Stimulated activated CD4-positive, alpha-beta T cell treated with anti-CD3 and anti-CD28 coated beads, Interleukin-1b, Interleukin-23, amount 100 ng/mL, for 48 hours (primary cell): ENCODE measurements at places on chromosomes 7 and 10.

- no peak for DNase-seq
Measured at GRCh38 chr7:28871077-28871476, 87.1 kb downstream of the TRIL start.

GRCh38 chr7:138564365-138564764 lies 104.3 kb downstream of the TRIM24 start:
- no peak for DNase-seq

DNA sequence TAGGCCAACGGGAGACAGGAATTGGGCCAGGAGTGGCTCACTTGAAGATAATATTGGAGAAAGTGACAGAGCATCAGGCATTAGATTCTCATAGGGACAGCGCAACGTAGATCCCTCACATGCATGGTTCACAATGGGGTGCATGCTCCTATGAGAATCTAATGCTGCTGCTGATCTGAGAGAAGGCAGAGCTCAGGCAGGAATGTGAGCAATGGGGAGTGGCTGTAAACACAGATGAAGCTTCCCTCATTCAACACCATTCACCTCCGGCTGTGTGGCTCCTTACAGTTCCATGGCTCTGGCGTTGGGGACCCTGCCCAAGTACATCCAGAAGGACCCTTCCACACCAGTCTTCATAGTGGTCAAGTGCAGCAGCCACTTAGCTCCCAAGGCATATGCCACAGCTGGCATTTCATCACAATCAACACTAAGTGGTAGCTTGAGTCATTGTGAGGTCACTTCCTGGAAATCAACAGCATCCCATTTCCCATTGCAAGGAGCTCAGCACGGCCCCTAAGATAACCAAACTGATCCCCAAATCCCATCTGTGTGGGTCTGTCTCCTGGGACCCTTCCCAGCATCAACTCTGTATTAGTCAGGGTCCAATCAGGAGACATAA lies 174.5 kb downstream of the TPST1 start:
- DNase-seq, result no peak

DNA sequence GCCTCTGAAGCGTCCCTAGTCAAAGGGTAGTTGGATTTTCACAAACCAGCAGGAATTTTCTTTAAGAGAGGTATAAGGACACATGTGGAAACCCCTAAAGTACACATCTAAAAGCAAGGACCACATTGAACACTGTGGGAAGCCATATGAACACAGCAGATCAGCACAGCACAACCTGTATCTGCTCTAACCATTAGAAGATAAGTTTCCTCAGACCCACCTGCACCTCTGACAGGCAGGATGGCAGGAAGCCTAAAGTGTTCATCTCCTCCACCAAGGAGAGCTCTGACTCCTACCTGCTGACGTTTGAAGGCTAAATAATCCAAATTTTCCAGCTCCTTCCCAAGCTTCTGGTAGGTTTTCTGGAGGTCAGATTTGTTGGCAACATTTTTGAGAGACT lies 174.4 kb downstream of the CTNNA3 start:
- no peak for DNase-seq

- no peak for DNase-seq
Measured at GRCh38 chr7:138607216-138608126, 93.7 kb downstream of the SVOPL start.

- no peak for DNase-seq
Measured at GRCh38 chr10:122140461-122140902, 130.6 kb upstream of the BTBD16 start.
